ENCODE measurements at places on chromosomes 4 and X.

DNA sequence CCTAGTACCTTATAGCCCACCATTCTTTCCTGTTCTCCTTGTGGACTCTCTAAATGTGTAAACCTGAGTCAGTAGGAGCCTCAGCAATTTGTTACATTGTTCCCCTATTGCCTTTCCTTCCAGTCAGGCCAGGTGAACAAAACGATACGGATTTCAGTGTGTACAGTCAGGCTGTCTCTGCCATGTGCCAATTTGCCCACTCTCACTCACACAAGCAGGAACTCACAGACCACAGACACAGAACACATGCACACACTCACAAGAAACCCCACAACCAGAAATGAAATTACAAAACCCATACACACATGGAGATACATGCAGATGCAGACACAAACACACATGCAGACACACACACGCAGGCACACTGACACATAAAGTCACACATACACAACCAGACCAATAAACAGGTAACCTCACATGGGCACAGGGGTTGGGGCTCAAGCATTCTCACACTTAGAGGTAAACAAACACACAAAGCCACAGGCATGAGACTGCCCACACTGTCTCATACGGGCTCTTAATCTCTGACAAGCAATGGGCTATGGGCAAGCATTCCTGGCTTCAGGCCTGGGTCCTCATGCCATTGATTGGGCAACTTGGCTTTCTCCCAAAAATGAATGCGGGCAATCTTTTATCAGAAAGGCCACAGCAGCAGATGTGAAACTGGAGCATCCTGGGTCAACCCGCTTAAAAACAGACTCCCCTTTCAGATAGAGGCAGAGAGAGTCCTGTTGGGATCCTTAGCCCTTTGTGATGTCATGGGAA lies 68.7 kb downstream of the NBDY start:
- no peak for DNase-seq

DNA sequence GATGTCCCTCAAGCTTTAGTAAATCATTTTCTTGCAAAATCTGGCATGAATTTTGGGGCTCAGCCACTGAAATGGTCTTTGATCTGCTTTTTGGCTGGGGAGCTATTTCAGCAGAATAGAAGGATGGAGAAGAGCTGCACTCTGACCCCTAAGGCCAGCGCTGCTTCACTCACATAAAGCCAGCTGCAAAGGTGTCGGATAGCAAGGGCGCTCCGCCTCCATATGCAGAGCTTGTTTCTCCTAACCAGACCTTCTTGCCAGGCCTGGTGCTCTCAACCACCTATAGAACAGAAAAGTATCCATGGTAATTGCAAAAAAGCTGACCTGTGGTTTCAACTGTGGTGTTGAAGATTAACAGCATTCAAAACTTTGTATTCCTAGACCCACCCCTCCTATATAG lies 24.1 kb upstream of the COQ2 start:
- no peak for DNase-seq

DNA sequence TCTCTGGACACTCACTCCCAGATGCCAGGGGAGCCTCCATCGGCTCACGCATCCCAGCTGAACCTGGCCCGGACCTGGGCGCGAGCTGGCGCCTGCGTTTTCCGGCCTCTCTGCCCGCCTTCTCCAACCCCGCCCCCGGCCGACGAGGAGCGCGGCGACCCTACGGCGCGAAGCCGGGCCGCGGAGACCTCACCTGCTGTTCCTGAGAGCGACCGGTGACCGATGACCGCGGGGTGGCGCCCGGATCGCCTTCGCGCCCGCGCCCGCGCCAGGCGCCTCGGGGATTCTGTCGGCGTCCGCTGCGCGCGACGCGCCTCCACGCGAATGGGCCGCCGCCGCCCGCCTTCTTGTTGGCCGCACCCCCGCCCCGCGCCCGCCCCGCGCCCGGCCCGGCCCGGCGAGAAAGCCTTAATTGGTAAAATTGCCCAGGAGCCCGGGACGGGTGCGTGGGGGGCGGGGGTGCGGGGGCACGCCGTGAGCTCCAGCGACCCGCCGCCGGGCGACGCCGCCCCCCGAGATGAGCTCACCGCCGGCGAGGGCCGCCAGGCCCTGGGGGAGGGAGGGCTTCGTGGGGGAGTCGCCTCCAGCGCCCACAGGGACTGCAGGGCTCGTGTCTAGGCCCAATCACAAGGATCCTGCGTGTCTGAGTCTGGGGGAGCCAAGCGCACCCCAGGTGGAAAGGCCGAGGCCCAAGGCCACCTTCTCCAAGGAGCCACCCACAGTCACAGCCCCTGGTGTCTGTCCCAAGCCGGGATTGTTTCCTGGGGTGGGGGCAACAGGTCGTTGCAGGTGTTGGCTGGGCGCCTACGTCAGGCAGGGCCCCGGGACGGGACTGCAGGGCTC lies at the start of gene FLNA:
FLNA (minus strand) TSS at position 322 of the 843 bp plus-strand sequence. CDS start 3,389 bp downstream, outside the sequence.
- peak; percentile 62 for DNase-seq

DNA sequence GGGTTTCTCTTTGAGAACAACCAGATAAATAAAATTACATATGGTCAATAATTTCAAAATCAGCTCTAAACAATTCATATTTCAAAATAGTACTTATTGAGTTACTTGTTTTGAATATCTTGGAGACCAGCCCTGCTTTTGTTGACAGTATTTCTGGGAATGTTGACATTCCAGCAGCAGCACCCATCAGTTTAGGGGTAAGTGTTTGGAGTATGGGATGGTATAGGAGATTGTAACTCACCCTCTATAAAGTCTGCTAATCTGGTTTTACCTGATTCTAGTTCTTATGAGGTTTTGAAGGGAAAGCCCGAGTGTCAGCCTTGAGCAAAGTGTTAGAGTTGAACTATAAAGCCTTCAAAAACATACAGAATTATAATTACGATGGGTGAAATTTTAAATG lies 139.2 kb upstream of the ANKRD50 start:
- no peak for DNase-seq

DNA sequence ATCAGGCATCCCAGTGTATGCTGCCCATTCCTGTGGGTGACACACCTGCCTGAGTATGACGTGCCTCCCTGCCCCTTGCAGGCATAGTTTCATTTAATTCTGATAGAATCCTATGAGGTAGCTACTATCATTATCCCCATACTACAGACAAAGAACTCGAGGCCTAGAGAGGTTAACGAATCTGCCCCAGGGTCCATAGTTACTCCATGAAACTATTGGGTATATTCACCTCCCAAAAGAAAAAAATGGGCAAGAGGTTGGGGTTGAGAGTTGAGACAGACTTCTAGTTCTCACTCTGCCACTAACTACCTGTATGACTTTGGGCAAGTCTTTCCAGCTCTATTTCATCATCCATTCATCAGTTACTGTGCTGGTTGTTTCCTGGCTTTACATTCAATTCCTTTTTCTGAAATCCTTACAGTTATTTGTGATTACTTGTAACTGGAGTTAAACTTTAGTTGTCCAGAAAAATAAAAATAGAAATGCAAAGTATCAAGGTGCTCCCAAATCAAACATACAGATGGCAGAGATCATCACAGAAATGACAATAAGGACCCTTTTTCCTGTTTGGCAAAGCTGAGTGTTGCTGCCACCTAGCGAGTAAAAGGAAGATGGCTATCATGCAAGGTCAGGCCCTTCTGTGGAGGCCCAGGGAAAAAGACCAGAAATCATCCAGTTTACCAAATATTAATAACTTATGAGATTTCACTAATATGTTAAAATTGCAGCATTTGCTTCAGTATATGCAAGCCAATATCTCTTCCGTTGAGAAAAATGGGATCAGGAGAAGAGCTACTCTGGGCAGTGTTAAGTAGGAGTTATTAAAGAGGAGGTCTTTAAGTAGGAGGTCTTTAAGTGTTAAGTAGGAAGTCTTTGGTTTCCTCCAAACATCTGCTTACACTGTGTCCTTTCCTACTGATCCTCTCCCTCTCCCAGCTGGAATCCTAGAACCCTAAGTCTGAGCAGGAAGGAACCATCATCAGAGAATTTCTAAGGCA lies 17.1 kb upstream of the MAP7D3 start:
- peak; percentile 47 for DNase-seq

- no peak for DNase-seq
Measured at GRCh38 chr4:163195247-163195765, 28.6 kb upstream of the NAF1 start.

GRCh38 chr4:151658959-151659600 lies 101.7 kb downstream of the GATB start:
- DNase-seq: peak; percentile 53

- no peak for DNase-seq
Measured at GRCh38 chrX:131837325-131837724, 185.8 kb upstream of the STK26 start.

DNA sequence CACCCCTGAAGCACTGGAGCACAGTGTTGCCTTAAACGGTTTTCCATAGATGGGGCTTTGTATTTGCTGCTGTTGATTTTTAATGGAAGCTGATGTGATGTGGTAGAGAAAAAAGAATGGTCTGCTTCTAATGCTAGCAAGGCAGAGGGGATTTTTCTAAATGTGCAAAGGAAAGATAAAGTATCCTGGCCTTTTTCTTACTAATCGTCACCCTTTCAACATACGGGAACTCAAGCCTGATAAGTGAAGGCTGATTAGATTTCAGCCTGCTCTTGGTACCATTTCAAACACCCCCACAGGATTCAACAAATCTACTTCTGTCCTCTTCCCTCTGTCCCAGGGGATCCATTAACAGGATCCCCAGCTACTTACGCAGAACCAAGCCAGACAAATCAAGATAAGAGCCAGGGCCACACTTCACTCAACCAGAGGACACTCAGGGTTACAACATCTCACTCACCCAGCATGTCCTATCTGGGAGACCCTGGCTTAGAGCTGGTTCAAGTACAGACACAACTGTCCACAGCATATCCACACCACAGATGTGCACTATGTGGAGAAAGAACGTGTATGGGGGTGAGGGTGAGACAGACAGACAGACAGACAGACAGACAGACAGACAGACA lies 180.0 kb downstream of the SH3KBP1 start:
- no peak for DNase-seq

- DNase-seq: no peak
Measured at GRCh38 chr4:183288955-183289354, 31.1 kb downstream of the CLDN22 start.

DNA sequence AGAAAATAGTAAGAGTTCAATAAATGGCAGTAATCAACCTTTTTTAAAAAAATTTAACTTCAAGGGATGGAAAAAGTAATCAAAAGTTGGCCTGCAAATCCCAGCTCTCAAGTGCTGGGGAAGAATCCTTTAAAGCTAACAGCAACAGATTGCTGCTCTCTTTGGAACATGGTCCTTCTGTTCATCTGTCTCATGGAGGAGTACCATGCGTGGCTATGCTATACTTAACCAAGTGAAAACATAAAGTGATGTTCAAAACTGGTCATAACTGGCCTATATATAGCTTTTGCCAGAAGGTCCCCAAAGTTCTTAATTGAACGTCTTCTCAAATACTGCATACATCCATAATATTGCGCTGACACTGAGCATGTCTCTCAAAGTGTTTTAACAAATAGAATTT lies 154.4 kb downstream of the GABRB1 start:
- no peak for DNase-seq

GRCh38 chrX:154515090-154515965 lies 704 bp downstream of the FAM3A start:
- DNase-seq: peak; percentile 17

DNA sequence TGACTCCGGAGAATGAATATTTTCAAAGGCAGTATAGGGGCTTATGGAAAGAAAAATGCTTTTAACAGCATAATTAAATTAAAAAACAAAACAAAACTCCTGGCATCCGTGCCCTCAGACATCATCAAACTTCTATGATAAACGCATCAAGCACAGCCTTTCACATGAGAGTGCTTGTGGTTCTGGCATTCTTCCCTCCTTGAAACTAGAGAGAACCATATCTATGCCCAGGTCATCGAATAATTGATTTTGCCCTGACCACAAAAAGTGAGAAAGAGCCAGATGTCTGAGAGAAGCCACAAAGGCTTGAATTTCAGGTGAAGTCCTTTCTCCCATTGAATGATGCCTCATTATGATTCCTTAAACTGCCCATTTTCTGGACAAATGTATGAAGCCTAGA lies 286.8 kb downstream of the CBLL2 start:
- DNase-seq: no peak

DNA sequence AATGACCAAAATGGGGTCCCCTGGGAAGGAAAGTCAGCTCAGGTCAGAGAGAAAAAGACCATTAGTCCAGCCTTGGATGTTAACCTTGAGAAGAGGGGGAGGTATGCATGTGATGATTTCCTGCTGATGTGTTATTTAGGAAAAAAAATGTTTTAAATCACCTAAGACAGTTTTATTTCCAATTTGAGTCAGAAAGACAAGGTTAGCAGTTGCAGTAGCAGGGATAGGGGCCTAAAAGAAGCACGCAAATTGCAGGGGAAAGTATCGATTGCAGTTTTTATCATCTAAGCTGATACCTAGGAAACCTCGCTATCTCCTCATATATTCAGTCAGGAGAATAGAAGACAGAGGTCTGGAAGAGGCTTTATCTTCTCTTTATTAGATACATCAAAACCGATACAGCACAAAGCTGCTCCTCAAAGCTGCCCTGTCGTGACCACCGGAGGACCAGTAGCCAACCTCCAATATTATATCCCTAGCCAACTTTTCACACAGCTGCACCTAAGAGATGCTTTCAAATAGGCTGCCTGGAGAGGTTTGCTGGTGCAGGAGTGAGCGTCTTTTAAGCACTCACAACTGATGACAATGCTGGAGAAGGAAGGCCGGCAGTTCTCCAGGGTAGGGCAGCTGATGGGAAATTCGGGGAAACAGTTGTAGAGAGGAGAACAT lies 289.4 kb downstream of the INPP4B start:
- DNase-seq: no peak

DNA sequence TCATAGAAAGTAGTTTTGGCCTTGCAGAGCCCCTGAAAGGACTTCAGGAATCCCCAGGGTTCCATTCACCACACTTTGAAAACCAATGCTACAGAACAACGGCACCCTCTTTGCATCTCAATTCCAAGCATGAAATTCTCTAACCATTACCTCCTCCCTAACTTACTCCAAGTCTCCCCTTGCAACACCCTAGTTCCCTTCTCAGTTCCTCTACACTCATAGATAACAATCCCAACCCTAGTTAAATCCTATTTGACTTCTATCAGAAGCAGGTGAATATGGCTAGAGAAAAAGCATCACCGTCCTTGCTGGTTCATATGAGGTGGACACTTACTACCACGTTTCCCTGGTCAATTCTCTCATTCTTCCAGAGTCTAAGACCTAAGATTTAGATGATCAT lies 2.4 kb downstream of the RCHY1 start:
- DNase-seq: no peak

- DNase-seq: no peak
Measured at GRCh38 chr4:93072292-93072691, 756.3 kb upstream of the ATOH1 start.

- no peak for DNase-seq
Measured at GRCh38 chr4:4226606-4227438, at the start of gene OTOP1. Gene OTOP1 (minus strand): TSS chr4:4226929. CDS start chr4:4226864, 65 bp downstream.

All from kidney tubule cell (primary cell).